Substantia nigra (tissue), 51 donors: ENCODE measurements at places on chromosomes 1 and 21.

DNA sequence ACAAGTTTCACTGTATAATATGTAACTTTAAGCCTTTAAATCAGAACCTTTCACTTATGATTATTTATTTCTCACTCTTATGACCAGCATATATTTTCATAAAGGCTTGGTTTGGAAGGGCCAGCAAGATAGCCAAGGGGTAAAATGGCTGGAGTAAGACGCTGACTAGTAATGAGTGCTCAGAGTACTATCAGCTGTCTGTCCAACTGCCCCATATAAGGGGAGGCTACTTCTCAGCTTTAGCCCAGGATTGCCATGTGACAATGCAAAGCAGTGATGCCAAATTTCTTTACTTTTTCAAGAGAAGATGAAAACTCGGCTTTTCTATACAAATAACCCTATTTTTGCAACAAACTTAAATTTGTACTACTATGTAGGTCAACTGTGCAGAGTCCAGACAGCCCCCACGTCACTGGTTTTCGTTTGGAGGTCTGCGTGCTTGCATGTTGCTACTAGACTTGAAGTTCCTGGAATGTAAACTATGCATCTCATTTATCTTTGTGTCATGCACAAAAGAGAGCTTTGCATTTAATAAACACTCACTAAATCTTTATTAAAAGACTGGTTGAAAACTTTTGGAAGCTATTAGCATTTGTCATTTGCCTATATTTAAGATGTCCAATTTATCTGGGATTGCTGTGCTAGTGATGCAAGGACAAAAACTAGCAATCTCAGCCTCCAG, 110.4 kb downstream of the TNFSF18 start:
- DNase-seq, result no peak

- DNase-seq, result no peak
These were observed 6.9 kb upstream of the TNNT2 start for GRCh38 chr1:201384406-201384782.

DNA sequence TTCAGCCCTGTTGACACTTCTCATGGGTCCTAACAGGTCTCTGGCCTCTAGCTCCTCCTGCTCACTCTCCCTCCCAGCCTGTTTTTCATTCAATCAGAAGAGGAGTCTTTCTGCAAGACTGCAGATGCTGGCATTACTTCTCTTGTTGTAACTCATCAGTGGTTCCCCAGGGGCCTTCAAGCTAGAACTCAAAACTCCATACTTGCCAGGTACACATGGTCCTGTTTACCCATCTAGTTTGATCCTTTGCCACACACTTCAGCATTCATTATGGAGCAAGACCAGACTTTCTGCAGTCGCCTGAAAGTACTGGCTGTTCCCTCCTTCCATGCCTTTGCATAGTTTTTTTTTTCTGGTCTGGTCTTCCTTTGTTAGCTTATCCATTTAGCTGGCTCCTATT, 47.9 kb downstream of the SERBP1 start:
- DNase-seq, result no peak

DNA sequence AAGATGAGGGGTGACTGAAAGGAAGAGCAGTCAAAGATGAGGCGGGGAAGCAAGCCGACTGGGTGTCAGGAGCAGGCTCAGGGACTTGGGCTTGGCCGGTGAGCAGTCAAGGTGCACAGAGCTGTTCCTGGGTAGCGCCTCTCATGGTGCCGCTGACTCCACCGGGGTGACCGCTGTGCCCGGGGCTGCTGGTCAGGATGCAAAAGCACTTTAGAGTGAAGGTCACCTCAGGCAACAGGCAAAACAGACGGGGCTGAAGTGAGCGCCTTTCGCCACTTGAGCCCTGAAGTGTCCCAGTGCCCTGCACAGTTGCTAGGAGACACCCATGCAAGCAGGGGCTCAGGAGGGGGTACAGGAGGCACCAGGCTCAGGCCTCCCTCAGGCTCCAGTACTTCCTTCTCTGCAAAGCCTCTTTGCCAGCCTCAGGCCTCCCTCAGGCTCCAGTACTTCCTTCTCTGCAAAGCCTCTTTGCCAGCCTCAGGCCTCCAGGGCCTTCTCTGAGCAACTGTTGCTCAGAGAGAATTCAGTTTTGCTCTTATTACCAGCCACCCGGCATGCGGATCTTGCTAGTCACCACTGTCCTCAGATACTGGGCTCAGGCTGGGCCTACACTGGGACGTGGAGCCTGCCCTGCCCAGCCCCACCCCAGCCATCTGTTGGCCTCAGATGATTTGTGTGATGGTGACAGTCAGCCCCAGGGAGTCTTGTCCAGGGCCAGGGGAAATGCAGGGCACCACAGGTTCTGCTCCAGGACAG, 99.7 kb upstream of the IRF2BP2 start:
- DNase-seq, result no peak

GRCh38 chr1:30188329-30188728, 535.1 kb downstream of the MATN1 start:
- DNase-seq, result no peak

- DNase-seq, result no peak
These were observed 103.2 kb downstream of the PKN2 start for GRCh38 chr1:88787023-88787903.

DNA sequence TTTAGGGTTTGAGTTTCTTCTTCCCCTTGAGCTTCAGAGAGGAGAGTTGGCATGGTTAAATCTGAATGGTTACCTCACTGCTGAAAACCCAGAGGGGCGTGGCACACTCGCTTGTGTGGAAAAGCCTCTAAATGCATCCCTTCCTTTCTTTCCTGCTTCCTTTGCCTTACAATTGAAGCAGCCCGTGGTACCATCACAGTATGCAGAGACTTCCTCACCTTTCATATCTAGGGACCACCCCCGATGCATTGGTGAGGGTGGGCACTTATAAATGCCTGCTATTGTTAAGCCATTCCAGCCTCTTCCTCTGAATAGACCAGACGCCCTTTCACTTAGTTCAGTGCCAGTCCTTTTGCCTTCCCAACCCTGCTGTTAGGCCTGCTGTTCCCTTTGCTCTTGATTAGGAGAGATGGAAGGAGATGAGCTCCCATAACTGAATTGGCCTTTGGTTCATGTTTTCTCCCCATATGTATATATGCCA, 21.9 kb upstream of the LAX1 start:
- DNase-seq, result no peak

- no peak for DNase-seq
These were observed 13.5 kb downstream of the PDPN start for GRCh38 chr1:13597166-13597565.

- DNase-seq, result no peak
These were observed 612.2 kb upstream of the CXADR start for GRCh38 chr21:16900685-16901084.

DNA sequence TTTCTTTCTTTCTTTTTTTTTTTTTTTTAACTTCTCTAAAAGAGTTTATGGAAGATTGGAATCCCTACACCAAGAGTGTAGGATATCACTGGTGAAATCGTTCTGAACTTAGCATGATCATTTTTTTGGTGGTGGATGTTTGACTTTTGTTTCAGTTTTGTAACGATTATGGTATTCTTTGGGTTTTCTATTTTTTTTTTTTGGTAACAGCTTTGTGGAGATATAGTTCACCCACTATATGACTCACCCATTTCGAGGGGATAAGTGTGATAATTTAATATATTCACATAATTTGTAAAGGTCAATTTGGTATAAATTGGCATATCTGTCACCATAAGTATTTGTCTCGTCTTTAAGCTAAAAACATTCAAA, 29.2 kb downstream of the AGPAT3 start:
- DNase-seq, result no peak

- no peak for DNase-seq
These were observed 65.9 kb upstream of the FAM20B start for GRCh38 chr1:178959543-178960460.

DNA sequence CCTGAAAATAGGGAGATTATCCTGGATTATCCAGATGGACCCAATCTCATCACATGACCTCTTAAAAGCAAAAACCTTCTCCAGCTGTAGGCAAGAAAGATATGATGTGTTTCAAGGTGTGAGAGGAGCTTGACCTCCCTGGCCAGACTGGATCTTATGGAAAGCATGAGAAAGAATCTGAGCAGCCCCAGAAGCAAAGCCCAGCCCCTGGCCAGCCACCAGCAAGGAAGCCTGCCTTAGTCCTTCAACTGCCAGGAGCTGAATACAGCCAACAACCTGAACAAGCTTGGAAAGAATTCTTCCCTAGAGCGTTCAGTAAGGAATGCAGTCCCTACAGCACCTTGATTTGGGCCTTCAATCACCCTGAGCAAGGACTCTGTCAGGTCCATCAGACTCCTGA, 375.0 kb upstream of the CHRM3 start:
- DNase-seq, result no peak

DNA sequence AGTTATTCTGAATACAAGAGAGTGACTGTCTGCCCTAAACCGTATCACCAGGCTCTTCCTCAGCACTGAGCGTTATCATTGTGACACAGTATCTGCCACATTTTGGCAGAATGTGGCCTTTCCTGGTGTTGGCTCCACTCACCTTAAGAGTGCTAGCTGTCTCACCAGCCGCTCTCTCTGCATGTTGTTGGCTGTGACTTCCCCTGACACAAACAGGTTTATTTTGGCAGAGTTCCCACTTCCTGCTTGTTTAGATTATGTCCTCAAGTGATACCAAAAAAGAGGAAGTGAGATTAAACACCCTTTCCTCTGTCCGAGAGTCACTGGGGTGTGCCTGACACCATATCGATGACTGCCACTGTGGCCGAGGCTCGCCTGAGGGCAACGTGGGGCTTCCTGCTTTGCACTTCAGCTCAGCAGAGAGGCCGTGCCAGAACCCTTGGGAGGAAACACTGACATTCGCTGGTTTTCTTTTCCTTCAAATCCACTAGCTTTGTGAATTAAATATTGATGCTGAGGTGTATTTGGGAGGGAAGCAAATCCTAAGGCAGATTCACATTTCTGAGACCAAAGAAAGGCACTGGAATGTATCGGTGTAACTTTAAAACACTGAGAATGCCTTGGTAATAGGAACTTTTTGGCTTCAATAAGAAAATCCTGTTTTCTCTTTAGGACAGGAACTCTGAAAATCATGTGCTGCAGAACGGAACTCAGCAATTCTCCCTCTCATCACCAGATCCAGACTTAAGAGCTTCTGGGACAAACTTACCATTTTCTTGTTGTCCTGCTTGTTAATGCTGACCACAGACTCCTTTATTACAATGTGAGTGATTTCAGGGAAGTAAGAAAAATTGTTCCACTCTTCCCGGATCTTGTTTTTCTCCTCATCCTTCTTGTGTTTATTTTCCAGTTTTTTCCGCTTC, 102.1 kb downstream of the JAK1 start:
- DNase-seq, result no peak

DNA sequence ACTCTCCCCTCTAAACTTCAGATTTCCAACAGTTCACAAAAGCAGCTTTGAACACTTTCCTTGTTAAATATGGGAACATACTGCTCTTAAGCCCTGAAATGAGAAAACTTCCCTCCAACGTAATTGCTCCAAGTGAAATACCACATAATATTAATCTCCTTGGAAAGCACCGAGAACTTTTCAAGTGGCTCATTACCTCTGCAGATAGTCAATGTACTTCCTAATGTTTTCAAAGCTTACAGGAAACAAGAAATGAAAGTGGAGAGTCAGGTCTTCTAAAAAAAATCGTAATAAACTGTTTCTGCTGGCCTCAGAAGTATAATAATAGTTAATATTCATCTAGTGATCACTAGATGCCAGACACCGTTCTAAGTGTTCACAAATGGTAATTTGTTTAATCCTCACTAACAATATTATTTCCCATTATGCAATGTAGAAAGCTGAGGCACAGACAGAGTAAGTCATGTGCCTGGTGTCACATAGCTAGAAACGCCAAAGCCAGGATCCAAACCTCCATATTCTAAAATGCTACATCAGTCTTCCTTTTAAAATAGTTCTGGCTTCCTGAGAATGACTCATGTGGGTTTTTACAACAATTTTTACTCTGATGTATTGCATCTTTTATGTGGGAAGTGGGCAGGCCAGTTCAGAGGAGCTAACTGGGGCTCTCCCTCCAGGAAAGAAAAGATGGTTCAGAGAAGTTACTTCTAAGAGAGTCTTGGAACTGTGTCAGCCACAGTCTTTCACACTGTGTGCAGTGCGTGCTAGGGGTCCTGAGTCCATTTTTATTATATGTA, 177.2 kb downstream of the PLPPR4 start:
- no peak for DNase-seq

GRCh38 chr1:34060901-34061415, 104.1 kb downstream of the CSMD2 start:
- DNase-seq, result no peak

- no peak for DNase-seq
These were observed 4.8 kb upstream of the LAPTM5 start for GRCh38 chr1:30762152-30762929.

GRCh38 chr1:232922485-232922884, 27.9 kb upstream of the NTPCR start:
- DNase-seq, result no peak

GRCh38 chr1:243420946-243421685, 165.3 kb downstream of the SDCCAG8 start:
- no peak for DNase-seq

GRCh38 chr1:71053758-71054157, 6.1 kb upstream of the PTGER3 start:
- DNase-seq, result no peak

DNA sequence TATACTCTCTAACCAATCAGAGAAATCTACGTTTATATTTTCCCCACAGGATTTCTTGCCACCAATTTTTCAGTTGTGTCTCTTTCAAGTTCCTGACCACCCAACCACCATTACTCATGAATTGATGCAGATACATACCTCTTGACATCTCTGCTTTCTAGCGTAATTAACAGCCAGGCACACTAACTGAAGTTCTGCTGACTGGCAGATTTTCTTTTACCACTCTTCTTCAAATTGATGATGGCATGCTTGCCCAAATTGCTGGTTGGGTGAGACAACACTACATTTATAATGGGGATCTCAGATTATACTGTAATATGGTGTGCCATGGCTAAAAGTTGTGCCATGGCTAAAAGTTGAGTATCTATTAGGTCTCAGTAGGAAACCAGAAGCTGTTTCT, 566.7 kb downstream of the ADGRL2 start:
- DNase-seq, result no peak

DNA sequence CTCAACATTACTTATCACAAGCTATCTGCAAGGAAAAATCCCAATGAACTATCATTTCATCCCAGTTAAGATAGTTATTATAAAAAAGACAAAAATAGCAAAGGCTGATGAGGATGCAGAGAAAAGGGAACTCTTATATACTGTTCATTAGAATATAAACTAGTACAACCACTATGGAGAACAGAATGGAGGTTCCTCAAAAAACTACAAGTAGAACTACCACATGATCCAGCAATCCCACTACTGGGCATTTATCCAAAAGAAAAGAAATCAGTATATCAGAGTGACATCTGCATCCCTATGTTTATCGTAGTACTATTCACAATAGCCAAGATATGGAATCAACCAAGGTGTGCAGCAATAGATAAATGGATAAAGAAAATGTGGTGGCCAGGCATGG, 4.9 kb upstream of the C1orf185 start:
- no peak for DNase-seq

GRCh38 chr1:88079036-88079435, 605.0 kb upstream of the PKN2 start:
- no peak for DNase-seq

DNA sequence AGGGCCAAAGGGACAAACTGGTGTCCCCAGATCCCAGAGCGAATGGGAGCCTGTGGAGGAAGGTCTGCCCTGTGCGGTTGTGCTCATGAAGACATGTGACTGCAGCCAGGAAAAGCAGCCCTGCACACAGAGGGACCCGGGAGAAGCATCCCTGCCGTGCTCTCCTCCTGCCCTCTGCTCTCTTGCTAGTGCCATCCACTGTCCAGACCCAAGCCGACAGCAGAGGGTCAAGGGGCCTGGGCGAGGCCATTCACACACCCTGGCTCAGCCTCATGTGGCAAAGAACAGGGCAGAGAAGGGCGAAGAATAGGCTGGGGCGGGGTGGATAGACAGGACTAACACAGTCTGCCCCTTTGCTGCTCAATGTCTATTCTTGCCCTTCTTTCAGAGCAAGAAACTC, 17.4 kb downstream of the DMRTB1 start:
- DNase-seq, result no peak
